NCI-H2081 (cell line): ENCODE measurements at places on chromosomes 6 and 20.
A peak's percentile ranks its signal among the peaks of the same experiment; 100 is the strongest.

- DNase-seq = peak; percentile 6
These were observed 103.0 kb downstream of the ADTRP start for GRCh38 chr6:11675601-11676000.

- DNase-seq = no peak
These were observed 38.5 kb upstream of the OGFRL1 start for GRCh38 chr6:71250099-71250602.

DNA sequence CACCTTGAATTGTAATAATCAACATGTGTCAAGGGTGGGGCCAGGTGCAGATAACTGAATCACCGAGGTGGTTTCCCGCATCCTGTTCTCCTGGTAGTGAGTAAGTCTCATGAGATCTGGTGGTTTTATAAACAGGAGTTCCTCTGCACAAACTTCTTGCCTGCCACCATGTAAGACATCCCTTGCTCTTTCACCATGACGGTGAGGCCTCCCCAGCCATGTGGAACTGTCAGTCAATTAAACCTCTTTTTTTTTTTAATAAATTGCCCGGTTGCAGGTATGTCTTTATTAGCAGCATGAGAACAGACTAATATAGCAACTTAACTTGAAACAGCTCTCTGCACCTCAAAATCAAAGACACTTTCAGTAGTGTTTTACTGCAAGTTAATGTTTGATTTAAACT is 121.6 kb downstream of the OGFRL1 start:
- no peak for DNase-seq

GRCh38 chr6:7974938-7975763 is 64.6 kb upstream of the TXNDC5 start:
- no peak for DNase-seq

DNA sequence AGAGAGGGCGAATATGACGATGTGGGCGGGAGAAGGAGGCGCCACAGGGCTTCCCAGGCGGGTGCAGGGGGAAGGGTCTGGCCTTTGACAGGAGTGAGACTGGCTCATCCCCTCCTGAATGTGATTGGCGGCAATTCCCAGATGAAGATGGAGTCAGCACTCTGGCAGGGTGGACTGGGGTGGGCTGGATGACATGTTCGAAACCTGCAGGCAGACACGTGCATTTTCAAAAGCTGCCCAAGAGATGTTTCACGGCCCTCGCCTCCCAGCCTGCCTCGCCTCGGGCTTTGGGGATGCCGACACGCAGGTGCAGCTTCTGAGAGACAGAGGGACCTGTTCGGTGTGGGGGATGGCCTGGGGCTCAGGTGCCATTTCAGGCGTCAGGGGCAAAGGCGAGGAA is 66.8 kb upstream of the AFDN start:
- DNase-seq = no peak

DNA sequence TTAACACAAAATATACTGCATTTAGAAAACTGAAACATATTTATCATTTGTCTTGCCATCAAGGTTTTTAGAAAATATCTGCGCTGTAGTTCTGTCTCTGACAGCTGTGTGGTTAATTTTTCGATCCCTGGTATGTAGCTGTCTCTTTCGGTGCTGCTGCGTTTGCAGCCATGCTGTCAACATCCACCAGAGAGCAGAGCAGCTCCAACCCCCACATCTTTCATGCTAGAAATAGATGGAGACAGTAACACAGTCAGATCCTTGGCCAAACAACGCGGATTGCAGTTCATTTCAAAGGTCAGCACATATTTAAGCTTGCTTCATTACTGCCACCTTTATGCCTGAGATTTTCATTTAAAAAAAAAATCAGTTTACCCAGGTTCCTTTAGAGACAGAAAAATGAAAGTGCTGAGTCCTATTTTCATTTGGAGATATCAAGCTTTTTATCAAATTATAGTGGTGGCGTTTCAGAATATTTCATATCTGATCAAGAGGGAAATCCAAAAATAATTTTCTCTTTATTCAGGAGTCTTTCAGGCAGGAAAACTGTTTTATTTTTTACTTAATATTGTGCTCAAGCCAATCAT is 157.7 kb upstream of the MMS22L start:
- DNase-seq = peak; percentile 82

DNA sequence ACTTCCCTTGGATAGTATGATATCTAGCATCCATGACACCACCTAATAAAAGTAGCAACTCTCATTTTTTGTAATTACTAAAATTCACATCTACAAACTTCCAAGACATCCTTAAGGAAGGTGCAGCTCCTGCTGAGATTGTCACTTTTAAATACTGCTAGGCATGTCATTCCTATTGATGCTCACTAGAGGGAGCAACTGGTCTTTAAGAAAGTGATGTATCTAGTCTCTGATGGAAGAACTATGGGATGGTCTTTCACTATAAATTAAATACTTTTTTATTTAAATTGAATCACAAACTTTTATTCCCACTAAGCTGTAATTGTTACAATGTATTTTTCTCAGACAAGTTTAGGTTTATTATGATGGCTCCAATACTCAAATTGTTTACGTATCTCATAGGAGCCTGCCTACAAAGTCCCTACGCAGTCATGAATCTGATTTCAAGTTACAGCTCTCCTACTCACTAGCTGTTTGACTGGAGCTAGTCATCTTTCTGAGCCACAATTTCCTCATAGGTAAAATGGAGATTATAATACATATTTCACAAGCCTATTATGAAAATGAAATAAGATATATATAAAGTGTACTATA is 8.1 kb upstream of the TSPYL1 start:
- DNase-seq = no peak
